Large intestine (tissue), 12 donors: ENCODE measurements at places on chromosomes 5 and 9.
A peak's percentile ranks its signal among the peaks of the same experiment; 100 is the strongest.

GRCh38 chr9:84778570-84778969, 109.0 kb downstream of the NTRK2 start:
- no peak for DNase-seq

- peak; percentile 2 for DNase-seq
Observed at GRCh38 chr5:91499943-91500531, 116.9 kb upstream of the ARRDC3 start.

- no peak for DNase-seq
Observed at GRCh38 chr5:144100702-144101101, 69.8 kb downstream of the YIPF5 start.

GRCh38 chr9:135492886-135493669, 7.4 kb upstream of the MRPS2 start:
- DNase-seq, result no peak

DNA sequence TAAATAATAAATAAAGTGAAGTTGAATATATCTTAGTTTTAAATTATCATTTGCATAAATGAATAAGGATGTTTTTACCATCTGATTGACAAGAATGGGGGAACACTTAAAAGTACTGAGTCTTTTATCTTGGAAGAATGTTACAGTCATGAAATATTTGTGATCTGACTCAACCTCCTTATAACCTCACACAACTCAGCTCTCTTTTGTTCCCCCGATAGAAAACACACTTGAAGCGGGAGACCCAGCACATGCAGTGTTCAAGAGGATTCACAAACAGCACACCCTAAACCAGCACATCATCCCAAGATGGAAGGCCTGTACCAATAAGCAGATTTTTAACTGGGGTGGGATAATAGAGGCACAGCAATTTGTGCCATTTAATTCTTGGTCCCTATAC, 15.5 kb downstream of the BAAT start:
- no peak for DNase-seq

DNA sequence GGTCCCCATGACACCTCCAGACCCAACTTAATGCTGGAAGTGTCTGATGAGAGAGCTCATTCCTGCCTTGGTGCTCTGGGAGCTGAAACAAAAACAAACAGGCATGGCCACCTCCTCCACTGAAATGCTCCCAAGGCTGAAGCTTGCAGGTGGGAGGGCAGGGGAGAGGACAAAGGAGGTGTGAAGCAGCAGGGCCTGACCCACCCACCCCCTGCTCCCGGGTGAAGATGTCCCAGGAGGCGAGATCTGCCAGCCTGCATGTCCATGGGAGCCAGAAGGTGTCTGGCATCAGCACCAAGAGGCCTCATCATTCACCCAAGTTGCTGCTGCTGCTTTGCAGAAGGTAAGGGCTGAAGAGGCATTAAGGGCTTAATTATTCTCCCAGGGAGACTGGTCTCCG, 4.2 kb upstream of the CCIN start:
- no peak for DNase-seq

- no peak for DNase-seq
Observed at GRCh38 chr5:112635276-112635675, 102.4 kb upstream of the APC start.

DNA sequence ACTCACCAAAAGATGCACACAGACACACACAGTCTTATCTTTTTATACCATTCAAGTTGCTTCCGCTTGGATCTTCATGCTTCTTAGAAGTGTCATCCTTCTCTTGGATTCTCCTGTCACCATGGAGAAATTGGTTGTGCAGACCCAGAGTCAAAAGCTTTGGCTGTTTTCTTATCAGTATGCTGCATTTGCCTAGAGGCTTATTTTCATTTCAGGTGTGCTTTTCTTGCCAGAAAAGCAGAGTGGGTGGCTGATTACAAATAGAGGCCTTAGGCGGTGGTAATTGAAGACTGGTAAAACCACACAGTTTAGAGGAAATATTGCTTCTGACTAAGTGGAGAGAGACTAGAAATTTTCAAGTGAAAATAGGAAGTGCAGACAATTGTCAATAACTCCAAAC, 70.2 kb upstream of the TLE4 start:
- DNase-seq, result no peak

DNA sequence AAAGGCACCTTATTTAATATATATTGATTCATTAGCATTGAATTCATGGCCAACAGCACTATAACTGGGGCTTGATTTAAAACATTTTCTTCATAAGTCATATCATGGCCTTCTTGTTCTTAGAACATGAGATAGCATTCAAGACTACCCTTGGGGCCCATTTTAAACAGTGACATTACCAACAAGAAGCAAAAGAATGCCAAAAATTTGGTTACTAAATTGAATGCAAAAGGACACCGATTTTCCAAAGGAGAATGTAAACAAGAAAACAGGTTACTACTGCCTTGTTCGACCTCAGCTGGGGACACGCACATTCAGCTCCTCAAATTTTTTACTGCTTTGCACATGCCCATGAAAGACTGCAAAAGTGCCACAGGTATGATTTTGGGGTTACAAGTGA, 219.4 kb upstream of the TLE4 start:
- no peak for DNase-seq

DNA sequence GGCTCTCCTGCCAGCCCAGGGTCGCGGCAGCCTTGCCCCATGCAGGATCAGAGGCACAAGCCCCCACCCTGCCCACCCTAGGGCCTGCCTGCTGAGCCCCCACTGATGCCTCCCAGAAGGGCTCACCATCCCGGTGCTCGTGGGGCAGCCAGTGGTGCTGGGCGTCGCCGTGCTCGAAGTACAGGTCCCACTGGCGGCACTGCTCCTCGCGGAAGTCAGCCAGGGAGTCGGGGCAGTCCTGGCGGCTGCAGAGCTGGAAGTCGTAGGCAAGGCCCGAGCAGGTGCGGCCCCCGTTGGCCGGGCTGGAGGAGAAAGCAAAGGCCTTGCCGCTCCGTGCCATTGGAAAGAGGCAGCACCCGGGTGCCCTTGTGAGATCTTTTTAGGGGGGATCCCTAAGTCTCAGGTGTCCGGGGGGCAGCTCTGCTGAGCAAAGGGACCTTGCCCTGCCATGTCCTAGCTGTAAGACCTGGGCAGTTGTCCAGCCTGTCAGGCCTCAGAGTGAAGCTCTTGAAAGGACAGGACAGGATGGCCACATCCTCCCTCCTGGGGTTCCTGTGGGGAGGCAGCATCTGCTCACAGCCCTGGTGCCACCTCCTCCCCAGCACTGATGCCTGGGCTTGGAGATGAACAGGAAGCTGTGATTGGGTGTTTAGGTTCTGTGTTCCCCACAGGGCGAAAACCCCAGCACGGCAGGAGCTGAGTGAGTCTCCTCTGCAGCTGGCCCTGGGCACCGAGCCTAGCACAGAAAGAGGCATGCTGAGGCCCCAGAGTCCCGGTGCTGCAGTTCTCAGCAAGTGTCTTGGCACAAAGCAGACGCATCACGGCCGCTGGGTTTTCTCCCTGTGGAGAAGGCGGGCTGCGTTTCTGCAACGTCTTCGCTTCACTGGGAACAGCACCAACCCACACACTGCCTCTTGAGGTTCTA, 77.7 kb downstream of the ZNF354C start:
- no peak for DNase-seq

DNA sequence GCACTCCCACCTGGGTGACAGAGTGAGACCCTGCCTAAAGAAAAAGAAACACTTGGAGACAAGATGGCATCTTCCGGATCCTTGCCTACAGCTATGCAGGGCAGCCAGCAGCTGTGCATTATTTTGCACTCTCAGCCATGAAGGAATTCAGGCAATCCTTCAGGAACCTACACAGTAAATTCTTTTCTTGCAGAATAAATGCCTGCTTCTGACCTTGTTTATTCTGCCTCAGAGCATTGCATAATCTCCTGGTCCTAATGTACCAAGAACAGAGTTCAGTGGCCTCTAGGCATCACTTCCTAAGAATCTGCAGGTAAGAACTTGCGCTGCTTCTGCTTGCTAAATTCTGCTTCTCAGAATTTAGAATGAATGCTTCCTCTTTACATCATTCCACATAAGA, 16.8 kb downstream of the GLDC start:
- DNase-seq, result peak; percentile 45

- DNase-seq, result no peak
Observed at GRCh38 chr9:81211741-81212140, 477.6 kb downstream of the TLE1 start.

DNA sequence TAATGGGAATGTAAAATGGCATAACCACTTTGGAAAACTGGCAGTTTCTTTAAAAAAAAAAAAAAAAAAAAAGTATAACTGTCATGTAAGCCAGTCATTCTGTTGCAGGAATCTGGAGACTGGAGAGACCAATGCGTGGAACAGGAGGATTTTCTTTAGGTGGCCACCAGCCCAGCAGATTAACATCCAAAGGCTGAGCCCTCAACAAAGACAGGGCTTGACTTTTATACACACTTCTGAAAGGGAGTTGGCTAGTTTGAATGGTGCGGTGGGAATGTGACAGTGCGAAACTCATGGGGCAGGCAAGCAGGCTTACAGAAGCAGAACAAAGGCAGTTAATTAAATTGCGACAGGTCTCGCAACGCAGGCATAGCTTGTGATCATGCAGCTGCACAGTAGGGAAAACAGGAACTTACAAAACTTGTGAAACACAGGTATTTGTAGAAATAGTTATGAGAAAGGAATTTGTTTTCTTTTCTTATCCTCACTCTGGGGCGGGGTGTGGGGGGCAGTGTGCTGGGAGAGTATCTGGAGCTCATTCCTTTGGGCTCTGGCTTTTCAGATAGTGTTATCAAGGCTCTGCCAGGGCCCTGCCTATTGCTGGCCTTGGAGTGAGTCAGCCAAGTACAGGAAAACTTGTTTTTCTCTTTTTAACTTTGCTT, 12.0 kb downstream of the UIMC1 start:
- peak; percentile 65 for DNase-seq

GRCh38 chr9:133374612-133375115, 1.2 kb downstream of the SURF4 start:
- no peak for DNase-seq

DNA sequence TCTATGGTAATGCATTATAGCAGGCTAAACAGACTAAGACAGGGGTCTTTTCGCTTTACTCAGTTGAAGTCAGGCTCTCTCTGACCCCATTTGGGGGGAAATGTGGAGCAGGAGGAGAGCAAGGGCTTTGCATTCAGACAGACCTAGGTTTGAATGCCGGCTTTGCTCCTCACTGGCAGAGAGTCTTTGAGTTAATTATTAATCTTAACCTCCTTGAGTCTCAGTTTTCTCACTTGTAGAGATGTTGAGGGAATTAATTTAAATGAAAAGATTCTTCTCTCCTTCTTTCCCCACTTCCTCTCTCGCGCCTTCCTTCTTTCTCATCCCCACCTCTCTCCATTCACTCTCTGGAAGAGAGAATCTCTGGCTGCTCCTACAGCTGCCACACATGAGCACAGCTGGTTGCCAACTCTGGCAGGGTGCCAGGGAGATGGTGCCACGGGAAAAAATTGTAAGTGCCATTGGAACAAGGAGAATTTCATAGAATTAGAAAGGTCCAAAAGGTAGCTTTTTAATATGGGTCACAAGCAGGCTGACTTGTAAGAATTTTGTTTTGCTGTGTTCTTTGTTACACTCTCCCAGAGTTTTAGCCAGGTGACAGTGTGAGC, 25.2 kb upstream of the GLRA1 start:
- DNase-seq, result no peak

- DNase-seq, result peak; percentile 94
Observed at GRCh38 chr5:81851481-81852178, 100.7 kb upstream of the SSBP2 start.

DNA sequence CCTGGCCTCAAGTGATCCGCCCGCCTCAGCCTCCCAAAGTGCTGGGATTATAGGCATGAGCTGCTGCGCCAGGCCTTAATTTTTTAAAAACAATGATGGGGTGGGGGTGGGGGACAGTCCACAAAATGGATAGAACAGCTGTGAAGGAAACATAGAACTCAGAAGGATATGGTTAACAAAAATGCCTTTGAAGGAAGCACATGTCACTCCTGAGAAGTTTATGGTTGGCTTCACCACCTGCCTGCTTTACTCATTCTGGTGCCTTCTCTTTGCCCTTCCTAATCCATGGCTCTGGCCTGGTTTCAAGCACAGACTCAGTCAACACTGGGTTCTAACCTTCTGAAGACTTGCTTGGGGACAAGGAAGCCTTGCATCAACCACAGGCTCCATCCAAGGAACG, 10.3 kb downstream of the BAG1 start:
- DNase-seq, result no peak
